NCI-H1092 treated with DMSO at 0.1 percent for 48 hours (cell line): ENCODE measurements at places on chromosomes 7 and 10.

DNA sequence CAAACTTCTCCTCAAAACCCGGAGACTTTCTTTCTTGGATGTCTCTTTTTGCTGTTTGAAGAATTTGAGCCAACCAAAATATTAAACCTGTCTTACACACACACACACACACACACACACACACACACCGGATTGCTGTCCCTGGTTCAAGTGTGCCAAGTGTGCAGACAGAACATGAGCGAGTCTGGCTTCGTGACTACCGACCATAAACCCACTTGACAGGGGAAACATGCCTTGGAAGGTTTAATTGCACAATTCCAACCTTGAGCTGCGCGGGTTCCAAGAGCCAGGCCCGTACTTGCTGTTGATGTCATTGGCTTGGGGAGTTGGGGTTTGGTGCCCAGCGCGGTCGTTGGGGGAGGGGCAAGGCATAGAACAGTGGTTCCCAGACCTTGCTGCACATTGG, 1.7 kb downstream of the EGFR start:
- no peak for DNase-seq

- DNase-seq, result peak; percentile 35
These were observed 6.0 kb downstream of the PARD3 start for GRCh38 chr10:34808801-34809745.

DNA sequence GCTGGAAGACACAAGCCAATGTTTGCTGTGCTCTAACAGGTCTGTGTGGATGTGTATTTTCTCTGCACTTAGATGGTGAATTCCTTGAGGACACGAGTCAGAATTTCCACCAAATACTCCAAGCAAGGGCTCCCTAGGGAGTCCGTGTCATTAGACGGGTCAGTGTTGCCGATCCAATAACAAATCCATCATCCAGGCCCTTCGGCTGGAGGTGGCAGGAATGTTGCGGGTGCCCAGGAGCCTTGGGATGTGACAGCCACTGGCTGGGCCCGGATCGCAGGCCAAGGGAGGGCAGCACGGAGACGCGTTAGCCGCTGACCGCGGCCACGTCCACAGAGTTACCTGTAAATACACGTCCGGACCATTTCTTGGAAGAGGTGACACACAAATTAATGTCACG, 186.8 kb downstream of the WDR37 start:
- DNase-seq, result no peak

DNA sequence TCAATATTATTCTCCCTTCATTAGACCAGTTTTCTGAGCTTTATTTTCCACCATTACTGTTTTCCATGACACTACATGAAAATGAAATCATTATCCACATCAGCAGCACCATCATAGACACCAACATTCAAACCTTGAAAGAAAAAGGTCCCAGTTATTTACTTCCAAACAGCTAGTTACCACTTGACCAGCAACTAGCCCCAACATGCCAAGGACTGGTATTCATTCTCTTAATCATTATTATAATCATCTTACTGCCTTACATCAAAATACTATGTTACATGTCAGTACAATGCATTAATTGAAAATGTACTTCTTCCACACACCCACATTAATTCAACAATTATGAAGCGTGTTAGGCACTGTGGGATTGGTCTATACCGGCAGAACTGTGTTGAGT, 199.4 kb downstream of the TSPAN12 start:
- DNase-seq, result no peak

DNA sequence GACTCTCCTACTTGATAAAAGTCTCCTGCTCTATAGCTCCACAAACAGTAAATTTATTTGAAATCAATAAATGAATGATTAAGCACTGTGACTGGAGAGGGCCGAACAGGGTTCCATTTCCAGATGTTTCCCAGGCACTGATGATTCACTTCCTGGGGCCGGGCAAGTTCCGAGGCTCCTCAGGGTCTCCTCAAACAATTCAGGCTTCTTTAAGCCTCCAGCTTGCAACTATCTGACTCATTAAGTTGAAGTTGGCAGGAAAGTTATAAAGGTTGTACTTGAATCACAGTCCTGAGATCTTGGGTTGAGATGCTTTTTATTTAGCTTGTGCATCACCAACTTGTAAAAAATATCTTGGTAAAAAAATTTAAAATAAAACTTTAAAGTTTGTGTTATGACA, 612.9 kb downstream of the DNAJB6 start:
- no peak for DNase-seq
